ENCODE measurements at places on chromosomes 1 and 21.

DNA sequence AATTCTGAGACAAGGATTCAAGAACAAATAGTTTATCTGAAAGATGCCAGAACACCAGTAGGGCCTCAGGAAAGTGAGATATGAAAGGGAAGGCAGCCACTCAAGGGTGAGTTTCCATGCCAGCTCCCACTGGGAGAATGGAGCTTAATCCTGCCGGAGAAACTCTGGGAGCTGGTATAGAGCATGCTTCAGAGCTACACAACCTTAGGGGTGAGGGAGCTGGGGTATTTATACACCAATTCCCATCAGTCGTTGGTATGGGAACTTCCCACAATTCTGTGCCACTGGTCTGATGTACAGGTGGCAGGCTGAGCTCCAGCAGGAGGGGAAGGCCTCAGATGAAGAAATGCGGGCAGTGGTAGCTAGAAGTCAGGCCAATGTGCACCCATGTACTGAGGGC is 86.6 kb downstream of the KAZN start:
- DNase-seq = no peak

GRCh38 chr1:69195136-69195535 is 372.6 kb upstream of the LRRC7 start:
- no peak for DNase-seq

DNA sequence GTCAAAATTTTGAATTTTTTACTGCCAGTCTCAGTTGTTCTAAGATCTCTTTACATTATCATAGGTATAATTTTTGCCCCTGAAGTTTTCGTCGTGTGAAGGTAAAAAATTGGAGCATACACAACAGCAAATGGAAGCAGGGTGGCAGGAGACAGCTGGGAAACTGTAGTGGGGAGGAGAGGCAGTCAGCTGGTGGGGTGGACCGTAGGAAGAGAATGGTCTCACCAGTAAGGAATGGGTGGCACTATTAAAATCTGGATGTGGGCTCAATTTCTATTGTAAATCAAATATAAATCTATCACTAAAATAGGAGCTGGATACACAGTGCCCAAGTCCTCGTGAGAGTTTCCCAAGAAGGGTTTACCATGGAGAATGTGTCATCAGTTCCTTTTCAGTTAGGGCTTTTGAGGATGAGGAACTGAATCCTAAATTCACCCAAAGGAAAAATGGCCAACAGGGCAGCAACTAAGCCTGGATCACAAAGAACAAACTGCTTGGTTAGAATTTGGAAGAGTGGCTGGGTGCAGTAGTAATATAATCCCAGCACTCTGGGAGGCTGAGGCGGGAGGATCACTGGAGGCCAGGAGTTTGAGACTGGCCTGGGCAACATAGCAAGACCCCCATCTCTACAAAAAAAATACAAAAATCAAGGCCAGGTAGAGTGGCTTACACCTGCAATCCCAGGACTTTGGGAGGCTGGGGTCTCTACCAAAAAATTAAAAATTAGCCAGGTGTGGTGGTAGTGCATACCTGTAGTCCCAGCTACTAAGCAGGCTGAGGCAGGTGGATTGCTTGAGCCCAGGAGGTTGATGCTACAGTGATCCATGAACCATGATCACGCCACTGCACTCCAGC is 10.5 kb upstream of the IRF2BP2 start:
- DNase-seq = no peak

- no peak for DNase-seq
Measured at GRCh38 chr1:2916153-2916552, 105.1 kb upstream of the ACTRT2 start.

GRCh38 chr1:93635614-93636543 is 45.8 kb downstream of the BCAR3 start:
- no peak for DNase-seq

- DNase-seq = no peak
Measured at GRCh38 chr1:101150266-101150665, 86.6 kb upstream of the S1PR1 start.

- no peak for DNase-seq
Measured at GRCh38 chr21:35622612-35623011, 437.7 kb downstream of the SETD4 start.

DNA sequence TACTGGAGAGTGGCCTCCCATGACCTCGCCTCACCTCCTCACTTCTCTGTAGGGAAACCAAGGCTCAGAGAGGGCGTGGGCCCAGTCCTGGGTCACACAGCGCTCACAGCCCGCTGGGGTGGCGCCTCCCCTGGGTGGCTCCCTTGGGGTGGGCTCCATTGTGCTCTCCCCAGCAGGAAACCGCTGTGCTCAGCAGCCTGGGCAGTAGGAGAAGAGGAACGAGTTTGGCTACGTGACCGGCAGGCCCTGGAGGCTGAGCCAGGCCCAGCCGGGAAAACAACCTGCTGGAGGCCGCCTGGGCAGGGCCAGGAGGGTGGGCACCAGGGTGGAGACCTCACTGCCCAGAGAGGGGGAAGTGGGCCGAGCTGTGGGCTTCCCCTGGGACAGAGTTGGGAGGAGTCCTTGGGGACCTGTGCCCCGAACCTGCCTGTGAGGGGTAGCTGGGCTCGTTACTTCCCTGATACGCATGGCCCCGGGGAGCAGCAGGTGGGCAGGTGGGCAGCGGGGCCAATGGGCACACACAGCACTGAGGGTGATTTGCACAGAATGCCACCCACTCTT is 15.0 kb upstream of the FAM131C start:
- no peak for DNase-seq

DNA sequence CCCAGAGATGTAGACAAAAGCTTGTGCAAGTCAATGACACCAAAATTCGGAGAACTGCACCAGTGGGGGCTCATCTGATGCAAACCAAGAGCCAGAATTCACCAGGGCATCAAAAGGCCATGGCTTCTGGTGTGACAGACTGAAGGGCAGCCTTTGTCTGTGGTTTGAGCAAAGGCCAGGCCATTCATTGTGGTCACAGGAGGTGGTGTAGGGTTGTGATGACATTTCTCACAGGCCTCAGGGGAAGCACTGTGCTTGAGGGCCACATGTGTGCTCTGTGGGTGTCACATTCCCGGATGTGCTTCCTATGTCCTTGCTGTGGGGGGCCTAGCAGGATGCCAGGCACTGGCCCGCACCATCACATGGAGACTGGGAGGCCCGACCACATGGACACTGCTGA is 22.5 kb upstream of the KCNE1 start:
- no peak for DNase-seq

DNA sequence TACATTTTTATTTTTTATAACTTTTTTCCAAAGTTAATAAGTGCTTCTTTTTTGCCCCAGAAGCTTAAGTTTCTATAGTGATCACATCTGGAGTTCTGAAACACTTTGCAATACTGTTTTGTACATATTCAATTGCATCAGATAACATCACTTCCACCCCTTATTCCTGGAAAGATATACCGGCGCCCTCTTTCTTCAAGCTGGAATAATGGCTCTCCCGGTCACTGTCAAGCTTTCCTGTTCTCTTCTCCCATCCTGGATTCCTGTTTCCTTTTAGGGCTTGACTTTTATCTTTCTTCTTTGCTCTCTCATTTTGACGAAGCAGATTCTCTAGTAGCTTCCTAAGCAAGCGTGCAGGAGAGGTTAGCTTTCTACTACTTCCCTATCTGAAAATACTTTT is 1866.8 kb downstream of the MRPL39 start:
- DNase-seq = no peak

GRCh38 chr1:941015-941587 is 17.4 kb downstream of the SAMD11 start:
- DNase-seq = no peak

DNA sequence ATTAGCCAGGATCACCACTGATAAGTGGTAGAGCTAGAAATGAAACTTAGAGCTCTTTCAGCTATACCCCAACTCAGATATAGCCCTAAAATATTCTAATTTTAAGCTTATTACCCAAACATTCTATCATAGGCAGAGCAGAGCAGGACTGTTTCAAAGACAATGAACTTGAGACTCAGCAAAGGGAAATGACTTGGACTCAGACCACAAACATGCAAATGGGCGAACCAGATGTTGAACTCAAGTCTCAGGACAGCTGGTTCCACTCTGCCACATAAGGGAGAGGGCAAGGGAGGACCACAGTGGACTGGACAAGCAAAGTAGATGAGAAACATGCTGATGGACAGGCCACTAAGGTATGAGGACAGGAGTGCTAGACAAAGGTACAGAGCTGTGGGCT is 315.3 kb downstream of the OMA1 start:
- no peak for DNase-seq

DNA sequence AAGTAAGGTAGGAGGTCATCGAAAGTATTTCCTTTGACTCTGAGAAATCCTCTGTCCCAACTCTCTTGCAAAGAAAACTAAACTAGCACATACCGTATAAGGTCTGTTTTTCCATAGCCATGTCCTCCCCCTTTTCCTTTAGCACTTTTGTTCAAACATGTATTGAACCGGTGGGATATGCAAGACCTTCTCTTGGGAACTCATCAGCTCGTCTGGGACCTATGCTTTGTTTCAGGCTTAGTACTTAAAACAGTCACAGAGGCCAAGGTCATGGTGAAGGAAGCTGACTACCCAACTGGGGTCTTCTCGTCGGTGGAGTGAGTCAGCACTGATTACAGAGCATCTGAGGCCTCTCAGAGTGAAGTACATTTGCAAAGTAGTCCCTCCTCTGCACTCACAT is 185.0 kb downstream of the ZBTB18 start:
- DNase-seq = no peak

- DNase-seq = no peak
Measured at GRCh38 chr21:29232530-29233255, 66.0 kb upstream of the BACH1 start.

DNA sequence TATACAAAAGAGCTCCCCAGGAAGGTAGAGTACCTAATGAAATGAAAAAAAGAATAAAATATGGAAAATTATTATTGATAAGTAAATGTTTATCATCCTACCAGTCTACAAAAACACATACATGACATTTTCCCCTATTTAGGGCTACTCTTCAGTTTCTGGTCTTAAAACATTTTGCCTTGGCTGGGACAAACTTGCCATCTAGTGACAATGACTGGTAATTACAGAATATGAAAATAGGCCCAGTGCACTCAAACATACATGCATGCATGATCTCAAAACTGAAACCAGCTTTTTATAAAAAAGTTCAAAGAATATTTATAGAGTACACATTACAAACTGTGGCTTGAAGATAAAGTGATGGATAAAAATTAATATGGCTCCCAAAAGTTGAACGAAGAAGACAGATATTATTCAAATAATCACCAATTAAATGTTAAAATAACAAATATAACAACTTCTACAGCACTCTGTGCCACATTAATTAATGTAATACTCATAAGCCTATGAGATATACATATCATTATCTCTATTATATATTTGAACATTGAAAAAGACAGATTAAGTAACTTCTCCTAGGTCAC is 10.5 kb upstream of the RNPC3 start:
- no peak for DNase-seq

- DNase-seq = no peak
Measured at GRCh38 chr1:160425847-160426246, 25.5 kb downstream of the VANGL2 start.

Data from effector CD8-positive, alpha-beta T cell (primary cell).